ENCODE measurements at places on chromosomes 3 and 15. TPM values are rescaled to one million over a fixed set of nuclear protein-coding genes. Genes with fewer than 3 reads are reported as not detected.

DNA sequence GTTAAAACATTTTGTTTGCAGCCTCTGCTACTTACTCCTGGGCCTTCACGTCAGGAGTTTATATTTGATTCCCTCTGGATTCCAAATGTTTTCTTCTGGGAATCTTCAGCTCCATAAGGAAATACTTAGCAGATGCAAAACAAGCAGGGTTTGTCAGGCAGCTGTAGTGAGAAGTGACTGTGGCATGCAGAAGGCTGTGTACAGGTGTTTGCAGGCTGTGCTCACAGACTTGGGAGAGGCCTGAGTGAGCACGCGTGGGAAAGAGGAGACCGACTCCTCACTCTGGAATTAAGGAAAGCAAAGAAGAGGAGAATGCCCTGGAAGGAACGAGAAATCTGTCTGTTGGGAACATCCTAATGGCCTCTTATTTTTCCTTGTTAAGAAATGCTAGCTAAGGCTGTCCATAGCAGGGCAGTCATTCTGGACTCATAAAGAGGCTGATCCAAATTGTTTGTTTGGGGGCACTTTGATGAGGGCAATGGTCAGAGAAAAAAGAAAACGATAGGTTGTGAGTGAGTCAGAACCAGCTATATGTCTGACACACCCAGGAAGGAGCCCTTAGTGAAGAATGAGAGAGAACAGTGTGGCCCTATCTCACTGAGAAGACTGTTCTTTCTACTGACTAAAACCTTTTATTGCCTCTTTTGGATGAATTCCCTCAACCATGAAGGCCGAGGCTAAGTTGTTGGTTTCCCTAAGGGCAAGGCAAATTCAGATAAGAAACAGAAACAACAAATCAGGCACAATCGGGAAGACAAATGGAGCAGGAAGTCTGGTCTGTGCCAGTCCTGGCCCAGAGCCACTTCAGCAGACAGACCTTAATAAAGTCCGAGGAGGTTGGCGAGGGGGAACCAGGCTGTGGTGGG is 82.6 kb downstream of the TGFBR2 start:
- no peak for DNase-seq

The GOLGA6L2 gene
- total RNA-seq: not detected

The WDR72 gene
- not detected for total RNA-seq

The IQCF6 gene
- not detected for total RNA-seq

Measured in activated CD8-positive, alpha-beta T cell treated with anti-CD3 and anti-CD28 coated beads for 36 hours (primary cell).